ENCODE measurements at places on chromosomes 6 and 20. TPM values are rescaled to one million over a fixed set of nuclear protein-coding genes. Genes with fewer than 3 reads are reported as not detected.

NKAIN2 gene
- not detected for polyA plus RNA-seq

PRPF6 gene
- 101 TPM for polyA plus RNA-seq

SIGLEC1 gene
- polyA plus RNA-seq: not detected

SLC32A1 gene
- polyA plus RNA-seq: not detected

OR2J2 gene
- polyA plus RNA-seq: not detected

TRIM10 gene
- polyA plus RNA-seq: not detected

BCAS4 gene
- polyA plus RNA-seq: 14.6 TPM

NKX2-2 gene
- polyA plus RNA-seq: not detected

PARD6B gene
- polyA plus RNA-seq: 0.93 TPM

LINC00237 gene
- not detected for polyA plus RNA-seq

OR2J3 gene
- polyA plus RNA-seq: not detected

TRIM38 gene
- polyA plus RNA-seq: 4.5 TPM

RIPOR2 gene
- 431 TPM for polyA plus RNA-seq

ZC2HC1B gene
- not detected for polyA plus RNA-seq

GPX6 gene
- polyA plus RNA-seq: not detected

CRIP3 gene
- polyA plus RNA-seq: not detected

EYS gene
- polyA plus RNA-seq: 0.17 TPM

VSX1 gene
- not detected for polyA plus RNA-seq

DLL1 gene
- not detected for polyA plus RNA-seq

DAAM2 gene
- not detected for polyA plus RNA-seq

ADGRF5 gene
- not detected for polyA plus RNA-seq

ERGIC3 gene
- 137 TPM for polyA plus RNA-seq

SLC26A8 gene
- not detected for polyA plus RNA-seq

RHAG gene
- polyA plus RNA-seq: not detected

NR2E1 gene
- polyA plus RNA-seq: not detected

Data from CD4-positive, alpha-beta memory T cell (primary cell).